Stimulated activated CD4-positive, alpha-beta T cell treated with anti-CD3 and anti-CD28 coated beads, TNF-alpha, amount 100 ng/mL, for 1 hour (primary cell): ENCODE measurements at places on chromosomes 7 and 10.

DNA sequence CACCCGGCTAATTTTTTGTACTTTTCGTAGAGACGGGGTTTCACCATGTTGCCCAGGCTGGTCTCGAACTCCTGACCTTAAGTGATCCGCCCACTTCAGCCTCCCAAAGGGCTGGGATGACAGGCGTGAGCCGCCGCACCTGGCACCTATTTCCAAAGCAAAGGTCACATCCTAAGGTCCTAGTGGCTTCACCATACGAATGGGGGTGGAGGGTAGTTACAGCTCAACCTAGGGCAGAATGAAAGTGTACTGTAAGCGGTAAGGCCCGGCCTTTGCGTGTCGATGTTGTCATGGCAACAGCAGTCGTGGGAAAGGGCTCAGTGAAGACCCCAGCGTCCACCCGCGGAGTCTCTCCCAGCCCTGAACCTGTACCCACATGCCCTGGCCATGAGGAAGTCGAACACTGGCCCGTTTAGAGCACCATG is 1.6 kb upstream of the COX19 start:
- no peak for DNase-seq

DNA sequence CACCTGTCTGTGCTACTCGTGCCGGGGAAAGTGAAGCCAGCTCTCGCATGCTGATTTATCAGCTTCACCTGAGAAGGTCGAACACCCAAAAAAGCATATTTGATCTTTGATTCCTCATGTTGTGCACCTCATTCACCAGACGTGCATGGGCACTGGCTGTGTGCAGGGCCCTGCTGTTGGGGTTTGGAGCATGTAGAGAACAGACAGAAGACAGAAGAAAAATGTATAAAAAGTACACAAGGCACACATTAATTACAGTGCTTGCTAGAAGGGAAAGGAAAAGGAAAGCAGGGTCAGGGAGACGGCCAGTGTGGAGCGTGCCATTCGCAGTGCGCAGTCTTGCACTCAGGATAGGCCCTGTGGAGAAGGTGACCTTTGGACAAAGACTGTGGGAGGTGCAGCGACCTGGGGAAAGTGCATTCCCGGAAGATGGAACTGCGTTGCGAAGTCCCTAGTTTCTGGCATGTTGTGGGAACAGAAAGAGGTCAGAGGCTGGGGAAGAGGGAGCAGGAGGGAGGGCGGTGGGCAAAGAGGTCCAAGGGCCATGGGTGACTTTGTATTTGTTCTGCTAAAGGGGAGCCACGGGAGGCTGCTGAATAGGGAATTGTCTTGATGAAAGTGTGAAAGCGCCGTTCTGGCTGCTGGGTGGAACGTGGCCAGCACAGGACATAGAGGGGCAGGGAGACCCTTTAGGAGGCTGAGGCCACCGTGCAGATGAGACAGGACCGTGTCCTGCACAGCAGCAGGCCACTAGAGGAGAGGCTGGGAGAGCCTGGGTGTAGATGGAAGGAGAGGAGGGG is 232.8 kb downstream of the GLRX3 start:
- no peak for DNase-seq

GRCh38 chr10:110923856-110924493 is 4.6 kb downstream of the SHOC2 start:
- no peak for DNase-seq

- DNase-seq: no peak
Measured at GRCh38 chr10:1517684-1518083, 219.6 kb downstream of the ADARB2 start.

DNA sequence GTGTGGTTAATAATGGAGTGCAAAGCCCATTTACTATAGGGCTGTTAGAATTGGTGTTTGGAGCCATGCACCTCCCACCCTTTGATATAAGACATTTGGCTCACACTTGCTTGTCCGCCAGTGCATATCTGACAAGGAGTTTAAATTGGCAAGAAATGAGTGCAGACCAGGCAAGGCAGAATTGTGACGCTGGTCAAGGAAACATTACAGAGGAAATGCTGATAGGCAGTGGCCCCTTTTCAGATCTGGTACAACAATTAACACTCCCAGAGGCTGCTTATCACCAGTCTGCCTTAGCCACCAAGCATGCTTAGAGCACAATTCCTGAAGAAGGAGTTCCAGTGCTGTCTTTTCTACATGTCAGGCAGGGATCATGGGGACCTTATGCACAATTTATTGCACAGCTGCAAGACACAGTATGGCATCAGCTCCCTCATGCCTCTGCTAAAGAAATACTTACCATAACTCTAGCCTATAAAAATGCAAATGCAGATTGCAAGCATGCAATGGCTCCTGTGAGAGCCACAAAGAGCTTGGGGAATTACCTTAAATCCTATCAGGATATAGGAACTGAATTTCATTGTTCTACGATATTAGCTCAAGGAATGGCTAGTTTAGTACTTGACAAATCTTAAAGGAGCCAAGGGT is 35.2 kb downstream of the OR13A1 start:
- DNase-seq: no peak

DNA sequence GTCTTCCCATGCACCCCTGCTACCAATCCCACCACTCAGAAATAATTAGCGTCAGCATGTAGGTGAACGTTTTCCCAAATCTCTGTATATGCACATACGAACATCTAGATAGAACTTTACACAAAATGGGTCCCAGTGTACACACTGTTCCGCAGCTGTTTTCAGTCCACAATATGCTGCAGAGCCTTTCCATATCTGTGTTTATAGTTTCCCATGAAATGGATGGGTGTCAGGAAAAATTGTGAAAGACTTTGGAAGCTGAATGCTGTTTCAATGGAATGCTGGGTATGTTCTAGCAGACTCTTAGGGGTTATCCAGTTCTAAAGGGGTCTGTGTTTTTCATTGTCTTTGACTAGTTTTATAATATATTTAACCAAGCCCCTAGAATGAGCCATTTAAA is 13.8 kb downstream of the GRK5 start:
- no peak for DNase-seq

- no peak for DNase-seq
Measured at GRCh38 chr7:99139036-99139435, 4.9 kb downstream of the SMURF1 start.

GRCh38 chr7:43313628-43314378 is 201.4 kb downstream of the HECW1 start:
- no peak for DNase-seq

DNA sequence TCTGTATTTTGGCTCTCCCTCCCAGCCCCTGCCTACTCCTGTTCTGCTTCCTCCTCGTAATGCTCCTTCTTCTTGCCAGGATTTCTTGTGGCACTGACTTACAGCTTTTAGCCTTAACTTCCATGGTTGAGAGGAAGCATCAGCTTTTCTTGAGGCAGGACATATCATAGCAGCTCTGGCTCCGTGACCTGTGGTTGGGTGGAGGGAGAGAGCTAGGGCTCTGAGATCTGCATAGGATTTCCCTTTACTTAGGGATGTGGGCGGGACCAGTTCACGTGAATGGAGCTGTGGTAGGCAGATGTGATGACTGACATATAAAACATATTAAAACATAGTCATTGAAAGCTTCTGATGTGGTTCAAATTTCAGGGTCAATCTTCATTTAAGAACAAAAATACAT is 10.6 kb upstream of the RAB11FIP2 start:
- no peak for DNase-seq

- no peak for DNase-seq
Measured at GRCh38 chr10:60853107-60853506, 74.8 kb downstream of the CDK1 start.

- DNase-seq: no peak
Measured at GRCh38 chr10:7525314-7526016, 114.6 kb upstream of the SFMBT2 start.

- no peak for DNase-seq
Measured at GRCh38 chr7:142587578-142588191, 161.6 kb upstream of the PRSS1 start.

- no peak for DNase-seq
Measured at GRCh38 chr7:149385195-149385950, 75.5 kb downstream of the ZNF777 start.

GRCh38 chr7:151452680-151453325 is 12.9 kb upstream of the CRYGN start:
- DNase-seq: no peak

DNA sequence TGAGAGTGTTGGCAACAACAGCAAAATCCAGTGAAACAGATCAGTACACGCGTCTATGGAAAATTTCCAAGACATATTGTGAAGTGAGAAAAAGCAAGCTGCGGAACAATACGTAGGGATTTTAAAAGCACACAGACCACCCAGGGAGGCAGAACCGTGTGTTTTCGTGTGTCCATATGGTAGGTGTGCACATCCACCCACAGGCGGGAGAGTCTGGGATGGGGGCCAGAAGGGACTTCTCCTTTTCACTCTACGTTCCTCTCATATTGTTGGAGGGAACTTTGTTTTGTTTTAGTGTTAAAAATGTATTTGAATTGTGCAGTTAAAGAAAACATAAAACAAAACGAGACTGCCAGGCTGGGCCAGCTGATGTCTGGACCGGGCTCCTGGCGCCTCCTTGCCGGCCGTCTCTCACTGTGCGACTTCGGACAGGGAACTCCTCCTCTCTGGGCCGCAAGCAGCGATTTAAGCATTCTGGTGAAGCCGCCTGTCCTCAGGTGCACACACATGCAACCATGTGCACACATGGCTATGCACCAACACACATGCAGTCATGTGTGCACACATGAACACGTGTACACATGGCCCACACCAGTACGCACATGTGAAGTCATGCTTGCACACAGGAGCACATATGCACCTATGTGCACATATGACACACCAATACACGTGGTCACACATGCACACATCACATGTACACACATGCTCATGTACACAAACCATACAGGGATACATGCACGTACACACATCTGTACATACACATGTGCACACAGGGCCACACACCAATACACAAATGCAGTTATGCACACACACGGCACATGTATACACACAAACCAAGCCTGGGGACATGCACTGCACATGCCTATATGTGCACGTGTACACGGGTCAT is 141.1 kb downstream of the ELFN1 start:
- DNase-seq: no peak

- no peak for DNase-seq
Measured at GRCh38 chr7:37068038-37068437, 343.7 kb upstream of the AOAH start.

- no peak for DNase-seq
Measured at GRCh38 chr10:67239864-67240497, 314.1 kb downstream of the LRRTM3 start.

- DNase-seq: no peak
Measured at GRCh38 chr10:3199488-3199887, 26.9 kb upstream of the PITRM1 start.

- DNase-seq: no peak
Measured at GRCh38 chr7:22402250-22402649, 45.3 kb upstream of the RAPGEF5 start.

- DNase-seq: no peak
Measured at GRCh38 chr7:51607447-51607846, 290.8 kb upstream of the COBL start.

DNA sequence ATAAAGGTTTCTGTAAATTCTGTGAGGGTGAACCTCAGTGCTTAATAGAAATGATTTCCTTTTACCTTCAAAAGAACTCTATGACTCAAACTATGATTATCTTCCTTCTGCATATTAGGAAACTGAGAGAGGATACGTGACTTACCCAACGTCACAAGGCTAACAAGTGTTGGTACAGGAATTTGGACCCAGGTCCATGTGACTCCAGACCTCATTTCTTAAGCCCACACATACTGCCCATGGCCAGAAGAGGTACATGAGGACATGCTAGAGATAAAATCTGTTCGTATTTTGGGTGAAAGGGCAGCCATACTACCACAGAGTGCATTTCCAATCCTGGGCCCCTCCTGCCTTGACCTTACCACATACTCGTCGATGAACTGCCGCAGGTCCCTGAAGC is 61.5 kb upstream of the TM9SF3 start:
- DNase-seq: no peak

DNA sequence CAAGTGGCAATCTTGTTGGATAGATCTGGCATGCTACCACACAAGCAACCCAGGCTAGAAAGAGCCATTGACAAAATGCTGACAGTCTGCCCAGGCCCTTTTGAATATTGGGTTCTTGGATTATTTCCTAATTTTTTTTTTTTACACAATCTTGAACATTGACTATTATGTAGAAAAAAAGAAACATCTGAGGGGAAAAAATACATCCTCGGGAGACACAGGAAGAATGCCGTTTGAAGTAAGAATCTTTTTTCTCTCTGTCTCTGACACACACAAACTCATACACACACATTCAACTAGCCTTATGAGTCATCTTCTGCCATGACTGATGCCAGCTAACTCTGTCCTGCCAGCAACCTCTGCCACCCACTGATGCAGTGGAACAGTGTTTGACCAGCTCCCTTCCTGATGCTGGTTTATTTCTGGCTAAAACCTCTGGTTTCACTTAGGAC is 47.2 kb downstream of the SORBS1 start:
- DNase-seq: no peak

GRCh38 chr7:1779445-1779844 is 109.4 kb downstream of the ELFN1 start:
- DNase-seq: no peak

DNA sequence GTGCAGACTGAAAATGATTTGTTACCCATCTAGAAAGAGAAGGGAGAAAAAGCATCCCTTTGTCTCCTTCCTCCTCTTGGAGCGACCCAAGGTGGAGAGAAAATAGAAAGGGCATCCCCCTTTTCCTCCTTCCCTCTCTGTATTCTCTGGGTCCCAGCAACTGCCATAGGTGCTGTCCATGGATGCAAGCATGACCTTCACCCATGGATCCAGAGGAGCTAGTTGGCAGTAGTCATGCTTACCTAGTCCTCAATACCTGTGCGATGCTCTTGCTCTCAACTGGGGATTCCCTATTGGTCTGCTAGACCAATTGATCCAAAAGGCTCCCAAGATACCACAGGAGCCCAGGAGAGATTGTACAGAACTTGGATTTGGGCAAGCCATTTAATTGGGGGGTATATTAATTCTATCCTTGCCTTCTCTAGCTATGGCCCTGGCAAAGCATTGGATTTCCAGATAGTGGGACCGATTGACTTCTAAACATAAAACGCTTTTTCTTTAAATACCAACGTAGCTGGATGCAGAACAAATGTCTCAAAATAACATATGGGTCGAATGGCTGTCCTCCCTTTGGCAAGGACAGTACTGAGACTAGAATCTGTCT is 547.8 kb upstream of the IGFBP3 start:
- DNase-seq: no peak

DNA sequence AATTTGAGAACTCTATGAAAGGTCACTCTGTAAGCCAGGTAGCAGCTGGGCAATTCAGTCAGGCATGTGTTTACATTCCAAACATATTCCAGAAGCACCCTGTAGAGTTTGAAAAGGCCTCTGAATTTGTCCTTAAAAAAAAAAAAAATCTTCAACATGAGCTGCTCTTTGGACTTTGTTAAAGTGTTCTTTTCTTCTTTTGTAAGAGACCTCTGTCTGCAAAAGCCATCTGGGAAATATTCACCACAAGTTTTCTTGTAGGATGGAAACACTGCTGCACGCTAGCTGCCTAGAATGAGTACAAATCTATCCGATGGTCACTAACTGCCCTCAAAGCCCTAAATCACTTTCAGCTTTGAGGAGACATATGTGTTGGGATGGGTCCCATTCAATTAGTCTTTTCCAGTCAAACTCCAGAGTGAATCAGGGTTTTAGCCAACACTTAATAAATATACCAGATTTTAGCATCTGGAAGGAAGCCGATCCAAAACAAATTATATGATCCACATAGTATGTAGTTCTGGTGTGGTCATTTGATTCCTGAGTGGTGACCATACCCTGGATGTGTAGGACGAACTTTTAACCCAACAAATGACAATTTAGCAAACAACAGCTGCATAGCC is 85.9 kb downstream of the CD36 start:
- no peak for DNase-seq

GRCh38 chr10:58399410-58399809 is 14.2 kb downstream of the TFAM start:
- no peak for DNase-seq
